PC-9 (cell line): ENCODE measurements at places on chromosomes 12 and 14.

DNA sequence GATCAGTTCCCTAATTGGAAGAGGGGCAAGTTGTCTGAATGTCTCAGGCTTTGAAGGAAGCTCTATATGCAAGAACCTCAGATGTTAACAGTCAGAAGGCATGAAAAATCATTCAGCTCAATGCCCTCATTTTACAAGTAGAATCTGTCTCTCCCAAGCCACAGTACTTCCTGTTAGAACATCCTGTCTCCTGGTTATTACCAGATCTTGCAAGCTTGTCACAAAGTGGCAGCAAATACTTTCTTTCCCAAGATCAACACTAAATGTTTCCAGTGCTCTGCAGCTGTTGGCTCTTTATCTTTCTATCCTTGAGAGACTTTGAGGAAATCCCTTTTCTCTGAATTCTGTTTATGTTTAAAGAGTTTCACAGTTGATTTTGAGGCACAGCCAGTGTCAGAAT is 235.5 kb downstream of the AKAP6 start:
- DNase-seq, result no peak

DNA sequence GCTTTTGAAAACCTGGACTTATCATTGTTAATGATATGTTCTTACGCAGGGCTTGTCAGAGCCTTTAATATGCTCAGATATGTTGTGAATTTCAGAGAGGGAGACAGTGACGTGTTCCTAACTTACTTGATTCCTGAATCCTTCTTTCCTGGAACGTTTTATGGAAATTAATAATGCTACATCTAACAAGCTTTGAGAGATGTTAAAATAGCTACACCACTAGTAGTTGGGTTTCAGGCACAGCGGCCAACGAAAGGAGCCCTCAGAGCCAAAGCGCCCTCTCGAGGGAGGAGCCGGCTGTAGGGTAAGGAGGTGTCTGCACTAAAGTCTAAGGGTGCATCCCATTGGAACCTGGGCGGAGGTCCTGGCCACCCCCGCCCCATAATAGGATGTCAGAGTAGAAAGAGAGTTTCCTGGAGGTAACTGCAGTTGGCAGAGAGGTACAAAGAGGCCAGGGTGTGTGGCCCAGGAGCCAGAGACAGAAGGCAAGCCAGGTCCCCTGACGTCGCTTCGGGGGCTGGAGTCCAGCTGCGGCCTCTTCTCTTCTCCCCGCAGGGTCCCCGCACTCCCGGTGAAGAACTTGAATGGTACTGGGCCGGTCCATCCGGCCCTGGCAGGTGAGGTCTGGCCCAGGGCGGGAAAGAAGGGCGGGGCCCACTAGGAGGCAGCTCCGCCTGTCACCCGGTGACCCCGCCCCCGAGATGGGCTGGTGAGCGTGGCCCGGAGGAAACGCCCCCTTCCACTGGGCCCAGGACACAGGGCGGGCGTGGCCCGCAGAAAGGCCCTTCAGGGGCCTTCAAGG is 36.3 kb downstream of the DTX1 start:
- DNase-seq, result peak; percentile 38

GRCh38 chr12:25130741-25131188 is 64.2 kb downstream of the DNAI7 start:
- no peak for DNase-seq

DNA sequence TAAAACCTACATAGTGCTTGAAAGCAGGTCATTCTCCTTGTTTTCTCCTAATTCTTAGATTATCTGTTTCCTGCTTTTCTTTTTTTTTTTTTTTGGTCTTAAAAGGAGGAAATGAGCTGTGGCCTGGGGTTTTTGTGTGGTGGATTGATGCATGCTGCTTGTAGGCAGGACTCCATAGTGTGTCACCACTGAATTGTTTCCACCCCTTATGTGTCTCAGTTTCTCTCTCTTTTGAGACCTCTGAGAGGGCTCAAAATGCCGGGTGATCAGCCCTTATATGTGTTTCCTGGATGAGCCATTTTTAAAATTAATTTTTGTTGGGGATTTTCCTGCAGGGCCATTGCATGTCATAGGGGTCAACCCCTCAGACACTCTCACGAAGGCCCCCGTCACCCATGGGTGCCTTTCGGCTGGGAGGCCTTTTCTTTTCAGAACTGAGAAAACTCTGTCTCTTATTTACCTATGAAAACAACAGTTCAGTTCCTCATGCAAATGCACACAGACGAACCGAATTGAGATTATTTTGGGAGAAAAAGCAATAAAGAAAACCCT is 32.0 kb upstream of the LRRK2 start:
- no peak for DNase-seq

DNA sequence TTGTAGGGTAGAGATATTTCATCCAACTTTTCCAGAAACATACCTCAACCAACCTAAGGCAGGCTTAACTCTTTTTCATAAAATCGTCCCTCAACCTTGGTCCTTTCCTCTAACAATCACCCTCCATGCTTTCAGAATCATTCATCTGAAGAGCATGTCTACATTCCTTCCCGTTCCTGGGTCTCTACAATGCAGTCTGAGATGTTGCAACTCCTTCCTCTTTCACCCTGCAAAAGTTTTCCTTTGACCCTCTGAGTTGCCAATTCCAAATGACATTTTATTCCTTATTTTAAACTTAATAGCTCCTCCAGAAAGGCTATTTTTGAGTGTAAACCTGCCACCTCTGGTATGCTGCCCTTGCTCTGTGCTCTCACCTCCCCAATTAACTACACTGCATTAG is 16.7 kb downstream of the SLC7A7 start:
- DNase-seq, result no peak

GRCh38 chr12:57039016-57039798 is 10.7 kb downstream of the MYO1A start:
- no peak for DNase-seq

GRCh38 chr12:99235381-99235780 is 412.2 kb upstream of the GARIN6 start:
- DNase-seq, result no peak

DNA sequence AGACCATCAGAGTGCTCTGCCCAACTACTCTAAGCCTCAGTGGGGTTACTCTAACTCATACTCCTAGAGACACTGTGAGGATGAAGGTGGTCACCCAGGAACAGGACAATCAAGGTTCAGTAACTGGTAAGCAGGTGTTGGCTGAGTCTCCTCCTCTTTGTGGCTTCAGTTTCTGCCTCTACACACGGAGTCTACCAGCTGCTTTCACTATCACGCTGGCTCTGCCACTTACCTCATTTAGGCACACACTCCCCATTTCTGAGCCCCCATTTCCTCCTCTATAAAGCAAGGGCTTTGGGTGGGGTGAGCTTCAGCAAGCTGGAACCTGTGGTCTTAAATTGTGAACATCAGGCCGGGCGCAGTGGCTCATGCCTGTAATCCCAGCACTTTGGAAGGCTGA is 7.3 kb upstream of the TCHP start:
- DNase-seq, result no peak

DNA sequence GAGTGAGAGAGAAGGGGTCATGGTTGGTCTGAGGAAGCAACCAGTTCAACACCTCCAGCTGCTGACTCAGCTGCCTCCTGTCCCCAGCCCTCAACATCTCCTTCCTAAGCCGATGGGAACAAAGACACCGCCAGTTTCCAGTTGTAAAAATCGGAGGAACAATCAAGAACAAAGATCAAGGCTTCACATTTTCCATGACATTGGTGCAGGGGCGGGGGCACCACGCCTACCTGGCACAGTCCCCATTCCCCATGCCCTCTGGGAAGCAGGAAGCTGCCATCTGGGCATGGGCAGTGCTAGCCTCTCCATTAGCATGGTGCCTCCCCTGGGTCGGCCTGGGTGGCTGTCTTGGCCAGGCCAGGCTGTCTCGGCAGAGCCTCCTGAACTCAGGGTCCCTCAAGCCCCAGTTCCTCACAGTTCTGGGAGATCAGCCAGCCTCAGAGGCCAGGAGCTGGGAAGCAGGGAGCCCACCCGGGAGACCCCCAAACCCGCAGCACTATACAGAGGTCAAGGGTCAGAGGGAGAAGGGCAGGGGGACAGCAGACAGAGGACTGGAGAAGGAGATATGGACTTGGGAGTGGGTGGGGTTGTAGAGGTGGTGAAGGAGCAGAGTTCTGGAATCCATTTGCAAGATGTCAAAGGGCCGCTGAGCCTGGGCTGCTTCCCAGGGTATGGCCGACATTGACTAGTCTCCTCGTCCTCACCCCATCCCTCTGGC is 19.6 kb upstream of the TMEM106C start:
- peak; percentile 63 for DNase-seq

- DNase-seq, result no peak
Observed at GRCh38 chr14:106459971-106460730, 933.8 kb downstream of the TMEM121 start.

- DNase-seq, result no peak
Observed at GRCh38 chr12:7966563-7966962, 30.6 kb upstream of the SLC2A3 start.

DNA sequence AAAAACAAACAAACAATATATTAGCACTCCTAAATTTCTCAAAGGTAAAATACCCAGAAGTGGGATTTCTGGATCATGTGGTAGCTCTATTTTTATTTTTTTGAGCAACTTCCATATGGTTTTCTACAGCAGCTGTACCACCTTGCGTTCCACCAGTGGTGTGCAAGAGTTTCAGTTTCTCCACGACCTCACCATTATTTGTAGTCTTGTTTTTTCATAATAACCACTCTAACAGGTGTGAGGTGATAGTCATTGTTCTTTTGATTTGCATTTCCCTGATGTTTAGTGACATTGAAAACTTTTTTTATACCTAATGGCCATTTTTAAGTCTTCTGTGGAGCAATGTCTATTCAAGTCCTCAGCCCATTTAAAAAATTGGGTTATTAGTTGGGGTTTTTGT is 127.3 kb upstream of the SLC38A2 start:
- DNase-seq, result no peak

- peak; percentile 12 for DNase-seq
Observed at GRCh38 chr12:118715647-118716046, 265.7 kb upstream of the SRRM4 start.

DNA sequence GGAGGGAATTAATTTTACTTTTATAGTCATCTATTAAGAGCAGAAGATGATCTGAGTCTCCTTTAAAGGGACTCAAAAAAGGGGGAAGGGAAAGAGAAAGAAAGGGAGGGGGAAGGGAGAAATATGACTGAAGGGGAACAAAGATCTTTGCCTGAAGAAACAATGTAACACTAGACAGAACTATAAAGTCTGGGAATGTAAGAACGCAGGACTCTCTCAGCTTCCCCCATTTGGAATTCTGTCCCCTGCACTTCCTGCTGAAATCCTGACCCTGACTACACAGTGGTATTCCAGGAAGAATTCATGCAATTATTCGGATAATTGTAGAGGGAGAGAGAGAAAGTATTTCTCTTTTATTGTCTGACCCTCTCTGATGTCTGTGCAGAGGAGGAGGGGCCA is 8.6 kb upstream of the HOXC11 start:
- no peak for DNase-seq

GRCh38 chr12:7403466-7403865 is 40.5 kb downstream of the CD163L1 start:
- DNase-seq, result no peak
